ENCODE measurements at places on chromosomes 13 and 19.

GRCh38 chr13:25281193-25281934 lies 5.9 kb downstream of the MTMR6 start:
- DNase-seq: no peak

GRCh38 chr19:40600570-40601133 lies 517 bp upstream of the LTBP4 start:
- DNase-seq: no peak

GRCh38 chr13:76816394-76816793 lies 69.8 kb downstream of the KCTD12 start:
- no peak for DNase-seq

DNA sequence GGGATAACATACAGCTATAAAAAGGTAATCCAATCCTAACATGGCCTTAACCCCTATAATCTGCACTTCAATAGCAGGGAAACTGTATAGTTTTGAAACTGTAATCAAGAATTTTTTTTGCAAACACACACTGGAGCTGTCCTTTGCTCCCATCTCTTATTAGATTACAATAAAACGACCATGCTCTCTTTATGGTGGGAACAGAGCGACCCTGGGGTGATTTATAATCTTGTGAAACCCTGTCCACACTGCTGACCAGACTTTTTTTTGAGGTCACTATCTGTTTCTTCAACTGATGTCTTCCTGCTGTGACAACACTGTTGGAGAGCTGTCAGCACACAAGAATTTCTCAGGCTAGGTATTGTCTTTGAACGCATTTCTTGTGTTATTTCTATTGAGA lies 35.3 kb downstream of the DACH1 start:
- no peak for DNase-seq

- DNase-seq: no peak
These were observed 135.5 kb downstream of the KLF5 start for GRCh38 chr13:73194310-73194709.
